Upper lobe of left lung (tissue), 6 donors: ENCODE measurements at places on chromosomes 13 and 19.

DNA sequence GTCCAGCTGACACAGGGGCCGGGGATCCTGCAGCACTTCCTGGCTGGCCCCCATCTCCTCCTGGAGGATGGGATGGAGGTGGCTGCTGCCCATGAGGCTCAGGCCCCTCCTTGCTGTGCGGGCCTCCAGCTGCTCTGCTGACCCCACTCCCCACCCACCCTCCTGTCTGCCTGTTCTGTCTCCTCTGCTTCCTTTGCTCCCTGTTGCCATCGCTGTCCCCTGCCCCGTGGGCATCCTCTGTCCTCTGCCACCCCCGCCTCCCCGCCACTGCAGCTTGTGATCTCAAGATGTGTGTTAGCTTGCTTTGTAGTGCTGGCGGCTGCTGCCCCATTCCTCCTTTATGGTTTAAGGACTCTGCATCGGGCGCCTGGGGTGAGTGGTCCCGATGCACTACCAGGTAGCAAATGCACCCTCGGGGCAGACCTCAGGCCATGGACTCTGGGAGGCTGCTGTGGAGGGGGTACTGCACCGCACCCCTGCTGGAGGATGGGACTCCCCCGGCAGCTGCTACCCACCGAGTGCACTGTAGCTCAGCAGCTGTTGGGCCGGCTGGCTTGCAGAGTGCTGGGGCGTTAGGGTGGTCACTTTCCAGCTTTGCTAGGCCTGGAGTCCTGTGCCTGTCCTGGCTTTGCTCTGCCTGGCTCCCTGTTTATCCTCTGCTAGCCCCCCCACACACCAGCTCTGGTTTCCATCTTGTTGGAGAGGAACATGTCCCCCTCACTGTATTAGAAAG lies 15.8 kb upstream of the C19orf33 start:
- H3K27me3 ChIP-seq = no peaks in the 10 kb centered on the region
- peaks cover 6% of the 10 kb centered on the region for H3K36me3 ChIP-seq
- peak overlapping the region; percentile 3 for H3K27ac ChIP-seq
- no peak overlapping the region for H3K4me3 ChIP-seq
- DNase-seq = no peak
- peaks cover 20% of the 10 kb centered on the region for H3K4me1 ChIP-seq

DNA sequence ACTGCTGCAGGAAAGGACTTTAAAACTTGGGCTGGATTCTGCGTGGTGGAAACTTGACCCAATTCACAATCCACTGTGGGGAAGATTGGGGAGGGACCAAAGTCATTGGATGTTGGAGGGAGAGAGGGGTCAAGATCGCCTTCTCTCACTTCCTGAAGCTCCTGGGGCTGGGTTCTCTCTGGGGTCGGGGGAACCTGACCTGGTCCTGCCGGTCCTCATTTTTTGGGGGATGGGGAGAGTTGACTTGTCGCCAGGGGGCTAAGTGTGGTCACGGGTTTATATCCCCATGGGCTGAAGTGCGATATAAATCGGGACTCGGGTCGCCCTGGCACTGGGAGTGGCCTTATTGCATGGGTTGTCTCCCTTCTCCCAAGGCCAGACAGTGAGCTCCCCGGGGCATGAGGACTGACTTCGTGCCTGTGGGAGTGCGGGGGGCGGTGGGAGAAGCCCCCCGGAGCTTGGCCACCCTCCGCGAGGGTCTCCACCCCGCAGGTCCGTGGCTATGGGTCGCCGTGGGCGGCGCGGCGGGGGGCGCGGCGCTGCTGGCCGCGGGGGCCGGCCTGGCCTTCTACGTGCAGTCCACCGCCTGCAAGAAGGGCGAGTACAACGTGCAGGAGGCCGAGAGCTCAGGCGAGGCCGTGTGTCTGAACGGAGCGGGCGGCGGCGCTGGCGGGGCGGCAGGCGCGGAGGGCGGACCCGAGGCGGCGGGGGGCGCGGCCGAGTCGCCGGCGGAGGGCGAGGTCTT lies 6.3 kb downstream of the ICAM5 start:
- DNase-seq = peak; percentile 84
- peaks cover 49% of the 10 kb centered on the region for H3K4me1 ChIP-seq
- no peak overlapping the region for H3K27ac ChIP-seq
- H3K36me3 ChIP-seq = no peaks in the 10 kb centered on the region

DNA sequence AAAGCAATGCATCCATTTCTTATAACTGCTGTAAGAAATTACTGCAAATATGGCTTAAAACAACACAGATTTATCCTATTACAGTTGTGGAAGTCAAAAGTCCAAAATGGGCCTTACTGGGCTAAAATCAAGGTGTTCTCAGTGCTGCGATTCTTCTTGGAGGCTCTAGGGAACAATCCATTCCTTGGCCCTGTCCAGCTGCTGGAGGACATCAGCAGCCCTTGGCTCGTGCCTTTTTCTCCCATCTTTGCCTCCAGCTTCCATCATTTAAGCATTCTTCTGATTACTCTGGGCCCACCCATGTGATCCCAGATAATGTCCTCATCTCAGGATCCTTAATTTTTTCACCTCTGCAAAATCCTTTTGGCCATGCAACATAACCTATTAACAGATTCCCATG lies 607.1 kb downstream of the DCT start:
- no peaks in the 10 kb centered on the region for H3K36me3 ChIP-seq
- DNase-seq = no peak

DNA sequence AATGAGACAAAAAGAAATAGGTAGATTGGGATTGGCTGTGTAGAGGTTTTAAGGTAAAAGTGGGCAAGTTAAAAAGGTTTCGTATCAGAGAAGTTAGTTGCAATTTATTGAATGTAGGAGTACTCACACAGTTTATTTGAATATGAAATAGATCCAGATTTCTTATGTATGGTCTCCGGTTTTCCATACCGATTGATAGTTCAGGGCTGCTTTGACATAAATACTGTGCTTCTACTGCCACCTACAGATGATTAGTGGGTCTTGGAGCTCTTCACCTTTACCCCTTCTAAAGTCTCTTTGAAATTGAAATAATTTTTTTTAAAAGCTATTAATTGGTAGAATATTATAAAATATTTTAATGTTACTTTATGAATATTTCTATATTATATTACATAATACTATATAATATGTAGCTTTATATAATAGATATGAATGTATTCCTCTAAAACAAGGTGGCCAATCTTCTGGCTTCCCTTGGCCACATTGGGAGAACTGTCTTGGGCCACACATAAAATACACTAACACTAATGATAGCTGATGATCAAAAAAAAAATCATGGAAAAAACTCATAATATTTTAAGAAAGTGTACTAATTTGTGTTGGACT lies 7.7 kb upstream of the GPR18 start:
- no peak overlapping the region for H3K4me3 ChIP-seq
- H3K27me3 ChIP-seq = no peaks in the 10 kb centered on the region
- no peak overlapping the region for H3K27ac ChIP-seq

DNA sequence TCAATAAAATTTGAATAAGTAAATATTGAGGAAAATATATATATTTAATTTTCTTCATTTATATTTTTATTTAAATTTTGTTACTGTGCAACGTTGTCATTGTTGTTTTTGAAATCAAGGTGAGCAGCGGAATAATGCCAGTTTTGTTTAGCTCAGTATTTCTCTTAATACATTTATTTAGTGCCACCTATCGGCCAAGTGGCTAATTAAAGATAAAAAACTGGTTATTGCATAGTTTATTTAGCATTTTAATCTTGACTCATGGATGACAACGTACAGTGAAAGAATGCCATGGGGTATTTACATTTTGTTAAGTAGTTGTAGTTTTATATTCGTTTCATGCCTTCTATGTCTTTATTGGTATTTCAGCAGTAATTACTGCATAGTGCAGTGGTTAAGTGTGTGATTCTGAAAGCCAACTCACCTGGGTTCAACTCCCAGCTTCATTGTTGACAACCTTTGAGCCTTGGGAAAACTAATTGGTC lies 265.9 kb downstream of the MYO16 start:
- no peak for DNase-seq
- no peaks in the 10 kb centered on the region for H3K4me1 ChIP-seq
- H3K4me3 ChIP-seq = no peak overlapping the region
- H3K27me3 ChIP-seq = no peaks in the 10 kb centered on the region
- no peaks in the 10 kb centered on the region for H3K36me3 ChIP-seq
- H3K27ac ChIP-seq = no peak overlapping the region

DNA sequence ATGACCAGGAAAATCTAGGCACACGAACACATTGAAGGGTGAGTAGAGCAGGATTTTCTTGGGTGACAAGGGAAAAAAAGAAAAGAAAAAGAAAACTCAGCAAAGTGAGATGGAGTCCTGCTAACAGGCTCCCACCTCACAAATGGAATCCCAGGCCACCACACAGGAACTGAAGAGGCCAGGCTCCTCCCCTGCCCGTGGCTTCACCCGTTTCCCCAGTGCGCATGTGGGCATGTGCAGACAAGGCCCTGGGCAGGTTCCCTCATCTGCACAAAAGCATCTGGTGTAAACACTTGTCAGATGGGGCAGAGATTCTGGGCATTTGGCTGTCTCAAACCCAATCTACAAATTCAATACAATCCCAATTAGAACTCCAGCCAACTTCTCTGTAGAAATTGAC lies 24.5 kb downstream of the CFAP97D2 start:
- no peak for DNase-seq
- no peak overlapping the region for H3K27ac ChIP-seq
- H3K36me3 ChIP-seq = no peaks in the 10 kb centered on the region
- H3K4me3 ChIP-seq = no peak overlapping the region

DNA sequence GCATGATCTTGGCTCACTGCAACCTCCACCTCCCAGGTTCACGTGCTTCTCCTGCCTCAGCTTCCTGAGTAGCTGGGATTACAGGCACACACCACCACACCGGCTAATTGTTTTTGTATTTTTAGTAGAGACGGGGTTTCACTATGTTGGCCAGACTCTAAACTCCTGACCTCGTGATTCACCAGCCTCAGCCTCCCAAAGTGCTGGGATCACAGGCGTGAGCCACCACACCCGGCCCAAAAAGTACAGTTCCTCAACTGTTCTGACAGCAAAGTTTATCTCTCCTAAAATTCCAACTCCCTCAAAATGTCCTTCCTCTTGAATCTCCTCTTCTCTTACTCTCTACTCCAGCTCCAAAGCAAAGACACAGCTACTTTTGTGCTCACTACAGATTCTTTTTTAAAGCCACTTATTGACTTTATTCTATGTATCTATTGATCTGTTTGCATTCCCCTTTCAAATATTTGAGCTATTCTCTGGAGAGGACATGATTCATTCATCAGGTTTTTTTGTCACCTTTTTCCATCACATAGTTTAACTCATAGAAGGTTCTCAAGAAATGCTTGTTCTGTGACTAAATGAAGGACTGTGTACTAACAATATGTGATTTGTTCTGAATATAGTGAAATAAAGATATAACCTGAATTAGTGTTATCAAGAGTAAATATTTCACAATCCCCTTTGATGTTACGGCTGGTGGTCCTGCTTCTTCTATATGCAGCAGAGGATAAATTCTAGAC lies 142.2 kb downstream of the TBC1D4 start:
- H3K4me3 ChIP-seq = no peak overlapping the region
- H3K4me1 ChIP-seq = no peaks in the 10 kb centered on the region
- H3K27me3 ChIP-seq = no peaks in the 10 kb centered on the region
- H3K27ac ChIP-seq = no peak overlapping the region

GRCh38 chr13:46372071-46372470 lies 15.0 kb downstream of the RUBCNL start:
- H3K4me3 ChIP-seq = no peak overlapping the region
- no peaks in the 10 kb centered on the region for H3K36me3 ChIP-seq
- no peak for DNase-seq
- H3K27me3 ChIP-seq = no peaks in the 10 kb centered on the region

- no peaks in the 10 kb centered on the region for H3K36me3 ChIP-seq
- H3K4me3 ChIP-seq = no peak overlapping the region
- H3K27ac ChIP-seq = no peak overlapping the region
- DNase-seq = no peak
- H3K27me3 ChIP-seq = no peaks in the 10 kb centered on the region
Observed at GRCh38 chr13:23639674-23640073, 69.5 kb downstream of the TNFRSF19 start.

GRCh38 chr13:22143671-22144070 lies 472.8 kb downstream of the FGF9 start:
- H3K36me3 ChIP-seq = no peaks in the 10 kb centered on the region
- H3K27ac ChIP-seq = no peak overlapping the region
- H3K4me1 ChIP-seq = no peaks in the 10 kb centered on the region
- H3K27me3 ChIP-seq = no peaks in the 10 kb centered on the region
- H3K4me3 ChIP-seq = no peak overlapping the region

DNA sequence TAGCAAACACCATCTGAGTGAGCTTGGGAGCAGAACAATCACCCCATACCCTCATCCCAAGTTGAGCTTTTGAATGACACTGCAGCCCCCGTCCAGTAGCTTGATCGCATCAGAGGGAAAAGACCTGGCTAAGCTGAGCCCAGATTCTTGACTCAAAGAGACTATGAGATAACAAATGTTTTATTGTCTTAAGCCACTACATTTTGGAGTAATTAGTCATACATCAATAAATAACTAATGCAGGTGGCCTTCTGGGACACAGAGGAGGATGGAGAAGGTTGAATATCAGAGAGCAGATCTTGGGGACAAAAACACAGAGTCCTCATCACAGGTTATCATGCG lies 24.6 kb upstream of the IGSF23 start:
- no peaks in the 10 kb centered on the region for H3K27me3 ChIP-seq
- no peaks in the 10 kb centered on the region for H3K36me3 ChIP-seq
- H3K4me1 ChIP-seq = peaks cover 21% of the 10 kb centered on the region
- DNase-seq = no peak

DNA sequence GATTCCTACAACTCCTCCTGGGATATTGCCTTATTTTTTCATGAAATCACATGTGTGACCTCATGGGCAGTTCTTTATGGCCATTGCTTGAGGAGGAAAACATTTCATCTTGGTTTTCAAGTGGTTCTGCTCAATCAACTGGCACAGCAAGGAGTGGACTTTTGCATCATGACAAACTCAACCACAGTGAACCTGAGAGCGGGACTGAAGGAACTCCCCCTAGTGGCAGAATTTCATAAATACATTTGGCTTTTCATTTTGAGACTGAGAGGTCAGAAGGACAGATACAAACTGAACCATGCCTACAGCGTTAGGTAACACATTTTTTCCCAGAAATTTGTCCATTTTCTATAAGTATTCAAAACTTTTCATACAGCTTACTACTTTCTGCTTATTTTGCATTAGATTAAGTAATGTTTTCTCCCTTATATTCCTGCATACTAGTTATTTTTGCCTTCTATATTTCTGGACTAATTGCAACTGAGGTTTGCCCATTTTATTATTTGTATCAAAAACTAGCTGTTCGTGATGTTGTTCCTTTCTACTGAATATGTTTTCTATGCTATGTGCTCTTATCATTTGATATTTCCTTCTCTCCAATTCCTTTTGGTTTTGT lies 13.4 kb upstream of the SIGLEC12 start:
- H3K27me3 ChIP-seq = no peaks in the 10 kb centered on the region
- H3K4me1 ChIP-seq = no peaks in the 10 kb centered on the region
- DNase-seq = no peak
- no peak overlapping the region for H3K27ac ChIP-seq
- no peak overlapping the region for H3K4me3 ChIP-seq
- H3K36me3 ChIP-seq = no peaks in the 10 kb centered on the region
